ENCODE measurements at places on chromosomes 2 and 18. TPM values are rescaled to one million over a fixed set of nuclear protein-coding genes. Genes with fewer than 3 reads are reported as not detected.

Gene WBP1
- total RNA-seq, result 77.7 TPM

Gene SPP2
- not detected for total RNA-seq

Gene SLC23A3
- total RNA-seq, result 0.75 TPM

Gene C1QL2
- 0.86 TPM for total RNA-seq

Gene CD8B2
- not detected for total RNA-seq

Gene ANKRD30BL
- total RNA-seq, result not detected

Gene EFHD1
- total RNA-seq, result 5.1 TPM

Gene RBKS
- 8.0 TPM for total RNA-seq

Gene TMX3
- 23.4 TPM for total RNA-seq

Gene IL1RN
- total RNA-seq, result 0.54 TPM

Gene CLEC4F
- not detected for total RNA-seq

Gene PLB1
- total RNA-seq, result 2.6 TPM

Gene SERPINB4
- total RNA-seq, result 0.14 TPM

Gene NTSR2
- not detected for total RNA-seq
